ENCODE measurements at places on chromosomes 11 and 22.

- no peak for DNase-seq
These were observed 3.5 kb upstream of the TCF20 start for GRCh38 chr22:42273855-42274451.

- no peak for DNase-seq
These were observed 10.8 kb downstream of the SOX10 start for GRCh38 chr22:37973271-37974170.

GRCh38 chr11:41056892-41057569 lies 402.4 kb downstream of the LRRC4C start:
- no peak for DNase-seq

DNA sequence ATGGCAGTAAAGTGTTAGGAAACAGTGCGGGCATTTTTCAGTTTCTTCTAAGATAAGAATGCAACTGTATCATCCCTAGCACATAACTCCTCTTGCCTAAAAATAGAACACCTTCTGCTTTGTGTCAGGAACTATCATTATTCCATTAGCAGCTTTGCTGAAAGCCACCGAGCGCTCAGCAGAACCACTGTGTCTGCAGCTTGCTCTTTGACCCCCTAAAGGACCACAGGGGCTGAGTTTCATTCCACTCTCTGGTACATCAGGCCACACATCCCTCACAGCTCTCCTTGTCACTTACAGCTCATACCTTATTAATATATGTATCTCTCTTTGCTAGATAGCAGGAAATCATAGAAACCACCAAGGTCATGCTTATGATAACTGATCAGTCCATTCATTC lies 360.2 kb downstream of the KCNA4 start:
- DNase-seq: no peak

GRCh38 chr11:59199546-59200422 lies 12.9 kb downstream of the MPEG1 start:
- DNase-seq: no peak

Measured in CD4-positive, alpha-beta T cell treated with Interferon gamma for 1 hour (primary cell).